ENCODE measurements at places on chromosomes 4 and X. TPM values are rescaled to one million over a fixed set of nuclear protein-coding genes. Genes with fewer than 3 reads are reported as not detected.

The HELT gene
- total RNA-seq, result not detected

The KIAA0232 gene
- 15.5 TPM for total RNA-seq

DNA sequence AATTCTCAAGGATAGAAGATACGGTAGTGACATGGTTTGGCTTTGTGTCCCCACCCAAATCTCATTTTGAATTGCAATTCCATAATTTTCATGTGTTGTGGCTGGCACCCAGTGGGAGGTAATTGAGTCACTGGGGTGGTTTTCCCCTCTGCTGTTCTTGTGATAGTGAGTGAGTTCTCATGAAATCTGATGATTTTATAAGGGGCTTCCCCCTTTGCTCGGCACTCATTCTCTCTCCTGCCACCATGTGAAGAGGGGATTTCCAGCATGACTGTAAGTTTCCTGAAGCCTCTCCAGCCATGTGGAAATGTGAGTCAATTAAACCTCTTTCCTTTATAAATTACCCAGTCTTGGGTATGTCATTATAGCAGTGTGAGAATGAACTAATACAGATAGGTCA lies 8.5 kb upstream of the SPANXN4 start:
- H3K36me3 ChIP-seq, result no peaks in the 10 kb centered on the region
- no peak overlapping the region for H3K27ac ChIP-seq
- H3K4me1 ChIP-seq, result no peaks in the 10 kb centered on the region
- H3K4me3 ChIP-seq, result no peak overlapping the region
- H3K27me3 ChIP-seq, result no peaks in the 10 kb centered on the region
- DNase-seq, result no peak

DNA sequence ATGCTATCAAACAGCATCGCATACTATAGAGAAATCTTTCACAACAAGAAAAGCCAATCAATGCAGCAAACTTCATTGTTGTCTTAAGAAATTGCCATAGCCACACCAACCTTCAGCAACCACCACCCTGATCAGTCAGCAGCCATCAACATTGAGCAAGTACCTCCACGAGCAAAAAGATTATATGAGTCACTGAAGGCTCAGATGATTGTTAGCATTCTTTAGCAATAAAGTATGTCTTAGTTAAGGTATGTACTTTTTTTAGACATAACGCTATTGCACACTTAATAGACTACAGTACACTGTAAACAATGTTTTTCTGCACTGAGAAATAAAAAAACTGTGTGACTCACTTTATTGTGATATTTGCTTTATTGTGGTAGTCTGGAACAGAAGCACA lies 37.8 kb upstream of the FUNDC1 start:
- no peak for DNase-seq
- H3K4me3 ChIP-seq, result no peak overlapping the region
- no peaks in the 10 kb centered on the region for H3K4me1 ChIP-seq
- H3K36me3 ChIP-seq, result no peaks in the 10 kb centered on the region
- H3K27ac ChIP-seq, result no peak overlapping the region
- no peaks in the 10 kb centered on the region for H3K27me3 ChIP-seq

- H3K27ac ChIP-seq, result no peak overlapping the region
- H3K4me1 ChIP-seq, result no peaks in the 10 kb centered on the region
- no peak overlapping the region for H3K4me3 ChIP-seq
- H3K36me3 ChIP-seq, result no peaks in the 10 kb centered on the region
- H3K27me3 ChIP-seq, result no peaks in the 10 kb centered on the region
- DNase-seq, result no peak
Measured at GRCh38 chr4:138449938-138450337, 207.8 kb upstream of the SLC7A11 start.

GRCh38 chr4:98540803-98541202 lies 117.6 kb downstream of the TSPAN5 start:
- H3K36me3 ChIP-seq, result no peaks in the 10 kb centered on the region
- DNase-seq, result no peak
- H3K27me3 ChIP-seq, result no peaks in the 10 kb centered on the region
- H3K4me3 ChIP-seq, result no peak overlapping the region
- H3K4me1 ChIP-seq, result no peaks in the 10 kb centered on the region
